ENCODE measurements at places on chromosomes 5 and 9. TPM values are rescaled to one million over a fixed set of nuclear protein-coding genes. Genes with fewer than 3 reads are reported as not detected.

DNA sequence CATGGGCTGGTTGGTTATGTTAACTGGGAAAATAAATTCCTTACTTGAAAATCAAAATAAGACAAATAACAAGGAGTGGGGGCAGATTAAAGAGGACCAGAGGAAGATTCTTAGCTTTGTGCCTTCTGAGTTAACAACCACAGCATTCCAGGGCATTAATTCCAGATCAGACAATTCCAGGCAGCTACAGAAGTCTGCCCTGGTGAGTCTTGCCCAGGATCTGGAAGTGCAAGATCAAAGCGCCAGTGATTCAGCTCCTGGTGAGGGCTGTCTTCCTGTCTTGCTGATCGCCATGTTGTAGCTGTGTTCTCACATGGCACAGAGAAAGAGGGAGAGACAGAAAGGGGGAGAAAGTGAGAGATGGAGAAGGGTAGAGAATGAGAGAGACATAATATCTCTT, 65.6 kb downstream of the ANXA2R start:
- H3K4me1 ChIP-seq = no peaks in the 10 kb centered on the region
- H3K27me3 ChIP-seq = no peaks in the 10 kb centered on the region
- DNase-seq = no peak
- H3K27ac ChIP-seq = no peak overlapping the region
- H3K4me3 ChIP-seq = no peak overlapping the region

DNA sequence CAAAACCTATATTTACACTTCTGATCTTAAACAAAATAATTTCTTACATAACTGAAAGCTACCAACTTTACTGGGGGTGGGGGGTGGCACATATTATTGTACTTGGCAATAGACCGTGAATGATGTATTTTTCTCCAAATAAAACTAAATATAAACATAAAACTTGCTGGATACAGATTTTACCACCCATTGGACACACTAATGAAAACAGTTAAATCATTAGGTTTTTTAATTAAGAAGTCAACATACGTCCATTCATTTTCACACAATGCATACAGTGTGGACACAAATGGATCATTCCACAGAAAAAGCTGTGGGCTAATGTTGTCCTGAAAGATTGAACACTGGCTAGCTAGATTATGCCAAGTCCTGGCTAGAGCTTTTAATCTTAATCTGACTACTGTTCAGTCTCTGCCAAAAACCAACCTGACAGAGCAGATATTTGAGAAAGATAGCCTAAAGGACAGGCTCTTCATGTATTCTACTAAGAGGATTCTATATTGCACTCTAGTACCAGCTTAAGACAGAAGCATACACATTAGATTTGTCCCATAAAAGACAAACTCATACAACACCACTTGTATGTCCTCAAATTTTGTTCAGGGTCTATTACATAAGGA, 118.1 kb downstream of the SIL1 start:
- H3K4me1 ChIP-seq = peaks cover 4% of the 10 kb centered on the region
- H3K27me3 ChIP-seq = no peaks in the 10 kb centered on the region
- no peaks in the 10 kb centered on the region for H3K36me3 ChIP-seq
- H3K4me3 ChIP-seq = no peak overlapping the region

DNA sequence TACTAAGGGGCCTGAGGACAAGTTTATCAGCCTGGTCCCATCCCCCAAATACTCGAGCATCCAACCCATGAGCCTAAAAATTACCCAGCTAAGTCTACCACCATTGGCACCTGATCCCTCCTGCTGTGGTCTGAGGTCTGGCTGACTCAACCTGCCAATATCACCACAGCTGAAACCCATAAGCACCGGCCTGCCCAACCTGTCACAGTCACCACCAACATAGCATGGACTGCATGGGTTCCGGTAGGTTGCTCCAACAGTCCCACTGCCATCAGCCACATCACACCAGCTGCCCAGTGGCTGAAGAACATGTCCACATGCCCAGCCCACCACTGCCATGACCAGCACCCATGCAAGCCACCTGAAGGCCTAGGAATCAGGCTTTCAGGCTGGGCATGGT, 495.0 kb downstream of the PRELID2 start:
- H3K27ac ChIP-seq = no peak overlapping the region
- no peaks in the 10 kb centered on the region for H3K27me3 ChIP-seq
- no peak overlapping the region for H3K4me3 ChIP-seq
- no peaks in the 10 kb centered on the region for H3K36me3 ChIP-seq
- H3K4me1 ChIP-seq = no peaks in the 10 kb centered on the region

GLRA1 gene
- total RNA-seq = not detected

SPATA31E1 gene
- not detected for total RNA-seq

ANKRD20A1 gene
- total RNA-seq = 4.2 TPM
